ENCODE measurements at places on chromosomes 1 and 21.
A peak's percentile ranks its signal among the peaks of the same experiment; 100 is the strongest.

DNA sequence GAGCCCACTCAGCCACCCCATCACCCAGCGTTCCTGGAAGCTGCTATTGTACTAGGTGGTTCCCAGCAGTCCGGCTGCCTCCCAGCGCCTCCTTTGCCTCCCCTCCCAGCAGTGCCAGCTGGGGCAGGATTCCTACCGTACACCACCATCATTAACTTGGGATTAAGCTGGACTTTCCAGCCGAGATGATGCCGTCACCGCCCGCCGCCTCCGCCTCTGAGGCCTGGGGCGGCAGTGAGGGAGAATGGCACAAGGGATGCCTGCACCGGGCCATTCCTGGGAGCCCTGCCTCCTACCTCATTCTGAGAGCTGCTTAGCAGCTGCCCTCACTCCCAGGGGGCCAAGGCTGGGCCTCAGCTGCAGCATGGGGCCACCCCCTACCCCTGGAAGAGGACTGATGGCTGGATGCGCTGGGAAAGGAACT is 13.2 kb downstream of the CNTN2 start:
- DNase-seq = no peak

GRCh38 chr1:117045644-117046043 is 14.5 kb upstream of the TTF2 start:
- DNase-seq = no peak

DNA sequence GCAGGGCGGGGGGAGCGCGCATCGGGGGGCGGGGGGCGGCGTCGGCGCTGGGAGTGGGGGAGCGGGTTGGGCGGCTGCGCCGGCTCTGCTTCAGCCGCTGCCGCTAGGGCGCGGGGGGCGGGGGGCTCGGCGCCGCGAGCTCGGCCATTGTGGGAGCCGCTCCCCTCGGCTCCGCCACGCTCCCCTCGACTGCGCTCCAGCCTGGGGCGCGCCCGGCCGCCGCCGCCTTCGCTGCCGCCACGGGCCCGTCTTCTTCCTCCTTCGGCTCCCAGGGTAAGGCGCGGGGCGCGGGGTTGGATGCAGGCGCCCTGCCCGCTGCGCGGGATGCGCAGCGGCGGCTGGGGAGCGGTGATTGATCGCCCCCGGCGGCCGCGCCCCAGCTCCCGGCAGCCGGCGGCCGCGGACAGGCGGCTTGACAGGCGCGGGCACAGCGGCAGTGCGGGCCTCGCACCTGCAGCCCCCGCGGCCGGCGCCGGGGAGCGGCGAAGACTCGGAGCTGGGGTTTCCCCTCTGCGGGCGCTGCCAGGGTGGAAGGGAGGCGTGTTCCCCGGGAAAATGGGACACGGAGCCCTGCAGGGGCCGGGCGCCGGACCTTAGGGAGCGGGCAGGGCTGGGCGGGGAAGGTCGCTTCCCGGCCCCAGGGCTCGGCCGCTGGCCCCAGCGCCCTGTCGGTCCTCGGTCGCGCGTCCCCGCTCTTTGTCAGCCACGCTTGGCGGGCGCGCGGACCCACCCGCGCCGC is 55.3 kb downstream of the NDUFS5 start:
- DNase-seq = peak; percentile 45

DNA sequence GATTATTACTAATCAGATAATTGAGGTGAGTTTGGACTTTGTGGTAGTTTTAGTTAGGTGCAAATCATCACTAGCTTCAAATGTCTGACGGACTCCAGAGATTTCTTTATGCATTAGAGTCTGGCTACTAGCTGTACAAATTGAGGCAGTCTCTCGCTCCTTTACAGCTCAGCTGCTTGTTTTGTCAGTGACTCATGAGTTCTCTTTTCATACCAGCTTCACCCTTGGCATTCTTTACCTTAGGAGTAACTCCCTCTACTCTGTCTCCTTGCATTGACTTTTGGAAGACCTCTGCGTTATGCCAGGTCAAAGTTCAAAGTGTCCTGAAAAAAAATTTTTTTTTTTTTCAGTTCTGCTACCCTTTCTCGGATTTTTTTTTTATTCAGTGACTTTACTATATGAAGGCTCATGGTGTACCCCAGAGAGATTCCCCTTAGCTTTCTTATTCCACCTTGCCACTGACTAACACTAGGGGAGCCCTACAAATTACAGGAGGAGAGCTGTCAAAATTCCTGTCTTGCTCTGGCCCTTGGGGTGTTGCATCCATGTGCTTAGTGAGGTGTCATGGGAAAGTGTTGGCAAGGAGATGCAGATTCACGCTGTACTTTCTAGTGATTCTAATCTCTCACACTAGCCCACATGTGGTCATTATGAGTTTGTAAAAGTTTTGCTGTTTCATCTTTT is 576.6 kb downstream of the ADGRL2 start:
- no peak for DNase-seq

DNA sequence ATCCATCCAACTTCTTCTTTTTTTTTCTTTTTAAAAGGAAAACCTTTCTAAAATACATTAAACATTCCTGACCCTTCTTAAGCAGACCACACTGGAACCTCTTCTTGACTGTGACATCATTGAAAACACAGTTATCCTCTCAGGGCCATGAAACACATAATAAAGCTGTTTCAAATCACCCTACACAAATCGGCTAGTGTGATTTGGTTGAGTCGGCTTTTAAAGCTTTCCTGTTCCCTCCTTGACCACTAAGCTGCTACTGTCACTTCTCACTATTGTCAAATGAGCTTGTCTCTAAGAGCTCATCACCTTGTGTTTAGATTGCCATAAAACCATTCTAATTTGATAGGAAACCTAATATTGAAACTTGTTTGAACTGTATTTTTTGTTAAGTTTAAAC is 5.9 kb downstream of the USP24 start:
- DNase-seq = peak; percentile 15

DNA sequence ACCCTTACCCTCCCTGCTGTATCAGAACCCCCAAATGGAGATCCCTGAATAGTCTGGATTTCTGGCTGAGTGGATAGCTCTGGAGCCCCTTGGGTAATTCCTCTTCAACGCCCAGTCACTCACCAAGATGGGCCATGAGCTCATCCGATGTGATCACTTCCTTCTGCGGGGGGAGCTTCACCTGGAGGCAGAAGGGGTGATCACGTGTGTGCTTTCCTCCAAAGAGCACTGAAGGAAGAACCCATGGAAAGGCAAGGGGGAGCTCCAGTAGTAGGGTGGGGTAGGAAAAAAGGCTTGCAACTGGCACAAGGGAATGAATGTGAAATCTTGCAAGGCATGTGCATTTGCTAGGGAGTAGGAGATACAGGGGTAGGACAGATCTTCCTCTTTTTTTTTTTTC is 5.1 kb downstream of the MINDY1 start:
- peak; percentile 63 for DNase-seq

DNA sequence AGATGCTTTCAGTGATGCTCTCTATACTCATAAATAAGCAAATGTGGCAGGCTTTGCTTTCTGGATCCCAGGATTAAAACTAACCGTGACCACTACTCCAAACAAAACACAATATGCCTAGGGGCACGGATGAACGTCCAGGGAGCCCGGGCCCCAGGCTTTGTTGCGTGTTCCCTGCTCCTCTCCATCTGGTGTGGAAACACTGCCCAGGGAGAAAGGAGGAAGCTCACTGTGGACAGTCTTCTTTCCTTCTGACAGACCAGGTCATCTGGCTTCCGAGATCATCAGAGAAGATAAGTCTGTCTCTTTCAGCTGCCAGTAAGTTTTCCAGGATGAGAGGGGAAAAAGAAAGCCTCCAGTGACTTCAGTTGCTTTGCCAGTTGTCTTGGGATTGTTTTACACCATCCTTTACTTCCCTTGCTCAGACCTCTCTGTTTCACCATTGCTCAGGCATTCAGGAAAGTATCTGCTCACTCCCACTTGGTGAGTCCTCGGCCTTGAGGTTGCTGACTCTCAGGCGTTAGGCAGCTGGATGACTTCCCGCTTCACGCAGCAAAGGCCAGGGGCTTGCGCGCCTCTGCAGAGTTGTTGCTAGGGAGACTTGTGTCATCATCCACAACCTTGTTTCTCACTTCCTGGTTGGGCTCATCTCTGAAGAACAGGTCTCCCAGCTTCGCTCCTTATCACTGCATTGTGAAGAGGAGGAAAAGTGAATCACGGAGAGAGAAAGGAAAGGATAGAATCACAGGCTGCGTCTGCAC is 20.6 kb upstream of the PGD start:
- DNase-seq = peak; percentile 95

DNA sequence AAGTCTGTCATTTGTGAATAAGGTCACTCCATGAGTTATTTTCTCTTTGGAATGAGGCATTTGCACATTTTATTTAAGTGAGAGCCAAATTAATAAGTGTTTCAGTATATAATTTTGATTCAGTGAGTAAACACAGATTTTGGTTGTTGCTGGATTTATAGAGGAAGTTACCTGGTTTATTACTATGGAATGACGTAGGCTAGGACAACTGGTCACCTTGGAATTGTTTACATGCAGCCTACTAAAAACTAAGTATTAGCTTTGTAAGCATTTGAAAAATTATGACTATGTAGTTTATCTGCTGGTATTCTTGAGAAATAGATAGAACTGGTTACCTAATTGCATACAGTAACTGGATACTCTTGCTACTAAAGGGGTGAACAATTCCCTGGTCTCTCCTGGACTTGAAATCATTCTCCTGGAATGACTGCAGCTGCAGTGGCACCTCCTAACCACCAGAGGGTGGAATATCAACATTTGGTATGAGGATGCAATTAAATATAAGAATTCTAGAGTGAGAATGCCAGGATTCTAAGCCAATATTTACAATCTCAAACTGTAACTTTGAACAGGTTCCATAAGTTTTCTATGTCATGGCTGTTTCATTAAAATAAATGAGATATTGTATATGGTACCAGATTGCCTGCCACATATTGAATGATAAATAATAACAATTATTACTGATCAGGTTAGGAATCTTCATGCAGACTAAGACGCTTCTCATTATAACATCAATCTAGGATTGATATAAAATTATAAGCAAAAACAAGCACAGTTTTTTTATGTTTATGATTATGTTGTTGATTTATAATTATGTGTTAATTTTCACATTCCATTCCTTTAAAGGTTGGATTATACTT is 3.5 kb upstream of the KRTAP27-1 start:
- DNase-seq = peak; percentile 41

GRCh38 chr1:175599212-175599705 is 144.1 kb downstream of the TNR start:
- no peak for DNase-seq

GRCh38 chr1:234593109-234593508 is 16.9 kb downstream of the IRF2BP2 start:
- DNase-seq = no peak

DNA sequence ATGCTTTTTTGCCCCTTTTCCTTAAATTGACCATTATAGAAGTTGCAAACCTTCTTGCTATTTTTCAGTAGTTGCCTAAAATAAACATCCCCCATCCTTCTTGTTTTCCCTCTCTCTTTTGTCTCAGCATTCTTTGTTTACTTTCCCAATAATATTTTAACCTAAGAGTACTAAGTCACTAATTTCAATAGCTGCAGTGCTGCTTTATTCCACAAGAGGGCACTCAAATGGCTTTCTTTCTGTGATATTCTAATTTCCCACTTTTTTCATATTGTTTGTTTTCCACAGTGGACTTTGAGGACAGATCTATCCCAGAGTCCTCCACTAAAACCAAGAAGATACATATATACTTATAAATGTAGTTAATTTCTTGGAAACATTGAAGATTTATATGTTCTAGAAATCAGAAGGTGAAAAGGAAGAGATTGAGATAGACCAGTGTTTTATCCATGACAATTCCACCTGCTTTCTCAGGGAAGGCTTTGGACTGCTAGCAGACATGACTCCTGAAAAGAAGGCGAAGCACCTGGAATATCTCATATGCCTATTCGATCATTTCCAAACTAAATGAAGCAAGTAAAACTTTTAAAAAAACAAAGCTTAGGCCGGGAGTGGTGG is 104.8 kb upstream of the GRIK1 start:
- peak; percentile 40 for DNase-seq

GRCh38 chr1:3543076-3544039 is 68.0 kb downstream of the MEGF6 start:
- no peak for DNase-seq

- no peak for DNase-seq
Observed at GRCh38 chr1:247079141-247079874, 697 bp upstream of the ZNF670 start.

Measured in suppressor macrophage treated with lipopolysaccharide for 4 hours (primary cell).